NCI-H2107 (cell line): ENCODE measurements at places on chromosomes 6 and 20.

GRCh38 chr6:8000188-8000596, 64.0 kb downstream of the BLOC1S5 start:
- DNase-seq = no peak

DNA sequence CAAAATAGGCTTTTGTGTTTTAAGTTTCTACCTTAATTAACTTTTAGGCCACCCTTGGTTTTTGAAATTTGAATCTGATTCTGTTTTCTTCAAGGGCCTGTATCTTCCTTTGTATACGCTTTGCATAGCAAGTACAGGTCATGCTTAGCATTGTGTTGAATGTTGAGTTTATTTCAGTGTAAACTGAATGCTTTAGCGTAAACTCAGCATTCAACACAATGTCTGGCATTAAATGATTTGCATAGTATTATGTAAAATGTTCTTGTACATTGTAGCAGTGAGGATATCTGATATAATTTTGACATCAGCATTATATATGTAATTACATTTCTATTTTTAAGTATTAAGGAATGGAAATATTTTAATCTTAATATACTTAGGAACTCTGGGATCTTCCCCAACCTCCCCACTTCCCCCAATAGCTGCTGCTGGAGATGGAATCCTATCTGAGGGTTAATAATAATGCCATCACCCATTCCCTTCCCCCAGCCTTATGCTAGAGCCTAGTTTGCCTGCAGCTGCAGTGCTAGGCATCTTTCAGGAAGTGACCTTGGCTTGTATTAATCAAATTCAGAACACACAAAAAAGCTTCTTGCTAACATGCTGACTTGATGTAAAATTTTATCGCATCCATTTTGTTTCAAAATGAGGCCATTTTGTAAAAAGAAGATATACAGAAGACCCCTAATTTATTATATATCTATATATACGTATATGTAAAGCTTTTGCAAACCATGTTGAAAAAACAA, 73.1 kb downstream of the NCOA3 start:
- no peak for DNase-seq

GRCh38 chr20:63084563-63084927, 77.8 kb upstream of the BHLHE23 start:
- DNase-seq = no peak

GRCh38 chr20:15555913-15556312, 1017.3 kb downstream of the KIF16B start:
- no peak for DNase-seq

- DNase-seq = peak; percentile 15
Observed at GRCh38 chr6:36319436-36319762, 17.3 kb downstream of the BNIP5 start.
